ENCODE measurements at places on chromosomes 13 and 19. TPM values are rescaled to one million over a fixed set of nuclear protein-coding genes. Genes with fewer than 3 reads are reported as not detected.

BSPH1 gene
- total RNA-seq = not detected

GRCh38 chr13:110398564-110399507, 91.8 kb downstream of the COL4A2 start:
- H3K27me3 ChIP-seq = no peaks in the 10 kb centered on the region
- peaks cover 11% of the 10 kb centered on the region for H3K36me3 ChIP-seq
- H3K4me3 ChIP-seq = no peak overlapping the region
- H3K4me1 ChIP-seq = peaks cover 44% of the 10 kb centered on the region

- no peaks in the 10 kb centered on the region for H3K27me3 ChIP-seq
- H3K4me1 ChIP-seq = peaks cover 53% of the 10 kb centered on the region
- H3K27ac ChIP-seq = no peak overlapping the region
- H3K36me3 ChIP-seq = no peaks in the 10 kb centered on the region
- no peak overlapping the region for H3K4me3 ChIP-seq
Measured at GRCh38 chr19:5963855-5964254, 14.1 kb downstream of the RANBP3 start.

DNA sequence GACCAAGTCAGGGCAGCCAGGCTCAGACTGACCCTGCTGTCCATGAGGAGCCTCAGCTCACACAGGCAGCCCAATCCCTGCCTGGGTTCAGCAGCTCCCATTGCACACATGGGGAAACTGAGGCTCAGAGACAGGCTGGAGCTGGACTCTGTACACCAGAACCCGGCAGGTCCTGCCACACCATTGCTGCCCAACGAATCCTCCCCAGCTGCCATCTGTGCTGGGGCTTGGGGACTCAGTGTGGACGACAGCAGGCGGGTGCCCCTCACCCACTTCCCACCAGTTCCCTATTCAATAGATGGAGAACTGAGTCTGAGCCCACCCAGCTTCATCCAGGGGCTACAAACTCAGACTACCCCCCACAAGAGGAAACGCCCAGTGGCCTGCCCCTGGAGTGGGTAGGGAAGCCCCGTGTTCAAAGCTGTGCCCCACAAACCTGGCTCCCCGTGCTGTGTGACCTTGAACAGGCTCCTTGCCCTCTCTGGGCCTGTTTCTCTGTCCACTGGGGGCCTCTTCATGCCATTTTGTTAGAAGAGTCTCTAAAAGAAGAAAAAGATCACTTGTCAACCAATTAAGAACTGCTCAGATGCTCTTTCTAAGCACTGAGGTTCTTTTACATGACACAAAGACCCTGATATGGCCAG, 50.8 kb downstream of the AP1M1 start:
- no peak for DNase-seq
- no peaks in the 10 kb centered on the region for H3K36me3 ChIP-seq
- H3K27me3 ChIP-seq = peaks cover 6% of the 10 kb centered on the region

- H3K4me3 ChIP-seq = no peak overlapping the region
Measured at GRCh38 chr13:25844559-25845434, 207.0 kb downstream of the SHISA2 start.

GRCh38 chr13:113119166-113119821, 3.3 kb upstream of the F10 start:
- no peak overlapping the region for H3K27ac ChIP-seq
- H3K4me1 ChIP-seq = peaks cover 9% of the 10 kb centered on the region
- H3K4me3 ChIP-seq = no peak overlapping the region

- DNase-seq = no peak
- no peak overlapping the region for H3K27ac ChIP-seq
- no peaks in the 10 kb centered on the region for H3K27me3 ChIP-seq
- H3K4me3 ChIP-seq = no peak overlapping the region
Measured at GRCh38 chr19:46880431-46880830, 19.6 kb downstream of the ARHGAP35 start.
